ENCODE measurements at places on chromosomes 2 and 18. TPM values are rescaled to one million over a fixed set of nuclear protein-coding genes. Genes with fewer than 3 reads are reported as not detected.
A peak's percentile ranks its signal among the peaks of the same experiment; 100 is the strongest.

- no peak for DNase-seq
- no peaks in the 10 kb centered on the region for H3K4me1 ChIP-seq
- H3K27ac ChIP-seq = no peak overlapping the region
- H3K36me3 ChIP-seq = no peaks in the 10 kb centered on the region
- no peaks in the 10 kb centered on the region for H3K27me3 ChIP-seq
- no peak overlapping the region for H3K4me3 ChIP-seq
Observed at GRCh38 chr18:74528478-74528877, 5.8 kb upstream of the CNDP1 start.

The FIGN gene
- 22.8 TPM for total RNA-seq

The SLC4A3 gene
- 7.4 TPM for total RNA-seq

DNA sequence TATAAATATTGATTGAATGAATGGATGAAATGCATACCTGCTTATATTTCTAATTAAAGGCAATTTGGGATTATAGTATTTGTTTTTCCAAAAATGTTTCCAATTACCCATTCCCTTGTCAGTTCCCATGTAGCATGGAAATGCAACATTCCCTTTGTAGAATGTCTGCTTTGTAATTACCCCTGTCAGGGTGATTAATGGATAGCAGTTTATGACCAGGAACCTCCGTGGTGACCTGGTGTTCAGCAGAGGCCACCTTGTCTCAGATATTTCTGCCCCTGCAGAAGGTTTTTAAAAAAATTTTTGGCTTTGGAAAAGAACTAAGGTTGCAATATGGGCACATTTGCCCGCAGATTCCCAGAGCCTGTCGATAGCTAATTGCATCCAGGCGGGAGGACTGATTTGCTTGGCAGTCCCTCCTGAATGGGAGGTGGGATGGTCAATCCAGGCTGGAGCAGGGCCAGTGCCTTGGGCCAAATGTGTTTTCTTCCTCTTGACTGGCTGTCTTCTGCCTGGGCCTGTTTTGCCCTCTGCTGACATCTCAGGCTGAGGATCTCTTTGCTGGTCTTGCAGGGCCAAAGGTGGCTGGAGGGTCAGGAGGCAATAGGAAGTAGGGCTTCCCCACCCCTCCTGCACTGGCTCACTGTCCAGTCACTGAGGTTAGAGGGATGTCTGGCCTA lies 82.1 kb downstream of the TMEM182 start:
- no peaks in the 10 kb centered on the region for H3K27me3 ChIP-seq
- DNase-seq = no peak
- peaks cover 2% of the 10 kb centered on the region for H3K4me1 ChIP-seq

The SCYGR8 gene
- total RNA-seq = not detected

GRCh38 chr2:45171136-45171501 lies 161.9 kb upstream of the SIX2 start:
- H3K4me3 ChIP-seq = 0 out of 2 replicates have a peak overlapping the region, but pooled peaks have one; percentile 43
- H3K27ac ChIP-seq = no peak overlapping the region
- DNase-seq = no peak
- H3K36me3 ChIP-seq = no peaks in the 10 kb centered on the region
- peaks cover 13% of the 10 kb centered on the region for H3K27me3 ChIP-seq

DNA sequence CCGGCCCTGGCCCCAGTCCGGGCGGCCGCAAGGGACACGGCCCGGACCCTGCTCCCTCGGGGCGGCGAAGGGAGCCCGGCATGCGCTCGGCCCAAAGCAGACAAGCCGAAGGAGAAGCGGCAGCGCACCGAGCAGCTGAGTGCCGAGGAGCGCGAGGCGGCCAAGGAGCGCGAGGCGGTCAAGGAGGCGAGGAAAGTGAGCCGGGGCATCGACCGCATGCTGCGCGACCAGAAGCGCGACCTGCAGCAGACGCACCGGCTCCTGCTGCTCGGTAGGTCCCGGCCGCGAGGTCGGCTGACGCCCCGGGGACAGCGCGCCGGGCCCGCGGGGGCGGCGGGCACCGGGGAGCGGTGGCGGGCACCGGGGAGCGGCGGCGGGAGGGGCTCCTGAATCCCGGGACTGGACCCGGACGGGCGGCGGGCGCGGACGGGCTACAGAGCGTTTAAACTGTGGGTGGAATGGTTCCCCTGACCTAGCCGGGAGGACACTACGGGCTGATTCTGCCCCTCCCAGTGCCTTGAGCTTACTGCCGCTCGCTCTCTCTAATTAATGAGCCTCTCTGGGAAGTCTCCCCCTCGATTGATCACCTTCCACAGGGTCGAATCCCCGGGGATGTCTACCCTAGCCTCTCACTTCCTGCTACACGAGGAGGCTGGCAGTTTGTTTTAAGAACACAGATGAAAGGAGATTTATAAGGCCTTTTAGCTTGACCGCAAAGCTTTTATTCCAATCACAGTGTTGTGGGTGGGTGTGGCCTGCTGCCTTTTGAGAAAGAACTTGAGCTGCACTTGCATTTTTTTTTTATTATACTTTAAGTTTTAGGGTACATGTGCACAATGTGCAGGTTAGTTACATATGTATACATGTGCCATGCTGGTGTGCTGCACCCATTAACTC lies 853 bp downstream of the GNAL start:
- H3K4me1 ChIP-seq = no peaks in the 10 kb centered on the region
- DNase-seq = no peak
- H3K27ac ChIP-seq = no peak overlapping the region
- peak overlapping the region; percentile 60 for H3K4me3 ChIP-seq

GRCh38 chr2:157172866-157173578 lies 84.5 kb upstream of the GALNT5 start:
- H3K4me3 ChIP-seq = no peak overlapping the region
- H3K27me3 ChIP-seq = no peaks in the 10 kb centered on the region
- H3K27ac ChIP-seq = no peak overlapping the region
- no peaks in the 10 kb centered on the region for H3K36me3 ChIP-seq
- no peak for DNase-seq

- no peak for DNase-seq
- no peaks in the 10 kb centered on the region for H3K27me3 ChIP-seq
- H3K27ac ChIP-seq = no peak overlapping the region
- H3K4me1 ChIP-seq = no peaks in the 10 kb centered on the region
Observed at GRCh38 chr2:138090330-138090729, 126.1 kb downstream of the HNMT start.

The SANBR gene
- total RNA-seq = 12.1 TPM

GRCh38 chr2:19669559-19669958 lies 232.2 kb downstream of the TTC32 start:
- H3K27me3 ChIP-seq = no peaks in the 10 kb centered on the region
- H3K36me3 ChIP-seq = no peaks in the 10 kb centered on the region
- no peak overlapping the region for H3K4me3 ChIP-seq
- no peak for DNase-seq
- no peaks in the 10 kb centered on the region for H3K4me1 ChIP-seq

The VWC2L gene
- total RNA-seq = not detected

GRCh38 chr2:109238580-109238979 lies 109.6 kb downstream of the SH3RF3 start:
- H3K4me1 ChIP-seq = no peaks in the 10 kb centered on the region
